ENCODE measurements at places on chromosomes 12 and 14.

GRCh38 chr14:35879151-35879648 is 53.1 kb downstream of the BRMS1L start:
- no peak for DNase-seq

GRCh38 chr14:68246074-68246785 is 426.7 kb downstream of the RAD51B start:
- no peak for DNase-seq

- no peak for DNase-seq
These were observed 469.8 kb upstream of the FLRT2 start for GRCh38 chr14:85060121-85060520.

GRCh38 chr12:19506497-19506896 is 67.2 kb downstream of the AEBP2 start:
- DNase-seq = no peak

- DNase-seq = no peak
These were observed 1494.0 kb upstream of the TMEM132C start for GRCh38 chr12:126773012-126773411.

DNA sequence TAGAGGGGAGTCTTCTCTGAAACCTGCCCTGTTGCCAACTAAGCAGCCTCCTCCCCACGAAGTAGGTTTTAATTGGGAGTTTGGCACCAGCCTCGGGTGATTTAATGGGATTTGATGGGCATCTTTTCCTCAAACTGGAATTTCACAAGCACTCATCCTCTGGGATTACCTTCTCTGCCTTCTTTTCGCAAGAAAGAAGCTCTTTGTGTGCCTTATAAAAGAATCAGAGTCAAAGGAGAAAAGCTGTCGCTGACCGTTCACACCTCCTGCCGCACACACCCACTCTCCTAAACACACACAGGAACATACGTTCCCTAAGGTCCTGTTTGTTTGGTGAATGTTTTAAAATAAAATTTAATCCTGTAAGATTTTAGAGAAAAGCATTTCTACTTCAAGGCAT is 84.0 kb downstream of the PRMT8 start:
- no peak for DNase-seq

- no peak for DNase-seq
These were observed 1.0 kb downstream of the RNF41 start for GRCh38 chr12:56220611-56221231.

DNA sequence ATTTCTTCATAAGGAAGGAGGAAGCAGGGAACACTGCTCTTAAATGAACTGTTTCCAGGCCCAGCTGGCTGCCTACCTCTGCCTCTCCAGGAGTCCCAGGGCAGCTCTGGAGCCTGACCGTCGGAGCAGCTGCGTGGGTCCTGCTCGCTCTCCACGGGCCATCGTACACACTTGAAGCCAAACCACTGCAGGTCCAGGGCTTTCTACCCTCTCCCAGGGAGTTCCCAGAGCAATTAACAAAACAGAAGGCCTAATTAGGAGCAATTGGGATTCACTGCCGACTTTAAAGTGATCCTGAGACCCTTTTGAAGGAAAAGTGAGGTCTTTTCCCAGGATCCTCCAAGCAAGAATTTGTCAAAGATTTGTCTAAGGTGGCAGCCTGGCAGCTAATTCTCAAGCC is 76.9 kb downstream of the OTX2 start:
- DNase-seq = no peak

- no peak for DNase-seq
These were observed 19.8 kb upstream of the TUBA1A start for GRCh38 chr12:49208676-49209075.

DNA sequence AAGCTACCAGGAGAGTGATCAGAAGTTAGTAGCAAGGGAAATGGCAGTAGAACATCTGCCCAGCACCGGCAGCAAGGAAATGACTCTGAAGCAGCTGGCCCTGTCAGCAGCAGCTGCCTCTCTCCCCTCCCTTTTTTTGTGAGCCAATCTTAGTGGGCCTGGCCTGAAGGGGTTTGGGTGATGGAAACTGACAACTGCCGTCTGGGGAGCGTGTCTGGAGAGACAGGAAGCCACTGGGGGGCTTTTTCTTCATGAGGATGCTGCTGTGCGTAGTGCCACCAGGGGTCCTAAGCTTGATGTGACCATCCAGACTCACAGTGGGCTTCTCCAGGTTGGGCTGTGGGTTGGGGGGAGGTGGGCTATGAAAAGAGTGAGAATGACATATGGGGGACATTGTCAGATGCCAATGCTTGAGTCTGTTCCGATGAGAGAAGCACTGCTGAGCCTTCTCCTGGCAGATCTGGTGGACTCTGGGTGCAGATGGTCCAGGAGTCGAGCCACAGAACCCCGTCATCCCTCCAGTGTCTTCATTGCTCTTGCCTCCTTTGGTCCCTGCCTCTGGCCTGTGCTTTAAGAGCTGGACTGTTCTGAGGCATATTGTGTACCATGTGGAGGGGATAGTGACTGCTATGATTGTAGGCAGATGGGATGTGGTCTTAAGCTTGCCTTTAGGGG is 87.6 kb upstream of the HIF1A start:
- no peak for DNase-seq

DNA sequence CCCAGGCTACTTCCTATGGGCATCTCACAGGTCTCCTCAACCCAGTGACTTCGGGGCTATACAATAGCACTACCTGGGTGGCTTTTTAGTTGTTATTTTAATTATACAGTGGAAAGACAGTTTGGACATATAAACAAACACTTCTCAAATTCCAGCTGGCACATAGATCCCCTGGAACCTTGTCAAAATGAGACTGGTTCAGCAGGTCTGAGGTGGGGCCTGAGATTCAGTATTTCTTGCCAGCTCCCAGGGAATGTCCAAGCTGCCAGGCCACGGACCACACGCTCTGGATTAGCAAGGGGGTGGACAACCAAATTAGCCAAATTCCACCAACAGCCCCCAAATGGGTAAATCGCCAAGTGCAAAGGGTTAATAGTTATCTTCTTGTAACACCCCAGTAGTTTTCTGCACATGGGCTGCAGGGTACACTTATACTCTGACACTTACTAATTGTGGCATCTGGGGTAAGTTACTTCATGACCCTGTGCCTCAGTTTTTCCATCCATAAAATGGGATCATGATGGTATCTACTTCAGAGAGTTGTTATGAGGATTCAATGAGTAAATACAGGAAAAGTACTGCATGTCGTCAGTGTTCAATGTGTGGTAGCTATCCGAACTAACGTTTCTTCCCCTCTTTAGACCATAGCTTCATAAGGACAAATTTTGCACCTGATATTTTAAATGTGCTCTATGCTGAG is 789.4 kb upstream of the TBX3 start:
- DNase-seq = no peak

GRCh38 chr12:126781593-126781992 is 1485.4 kb upstream of the TMEM132C start:
- no peak for DNase-seq

DNA sequence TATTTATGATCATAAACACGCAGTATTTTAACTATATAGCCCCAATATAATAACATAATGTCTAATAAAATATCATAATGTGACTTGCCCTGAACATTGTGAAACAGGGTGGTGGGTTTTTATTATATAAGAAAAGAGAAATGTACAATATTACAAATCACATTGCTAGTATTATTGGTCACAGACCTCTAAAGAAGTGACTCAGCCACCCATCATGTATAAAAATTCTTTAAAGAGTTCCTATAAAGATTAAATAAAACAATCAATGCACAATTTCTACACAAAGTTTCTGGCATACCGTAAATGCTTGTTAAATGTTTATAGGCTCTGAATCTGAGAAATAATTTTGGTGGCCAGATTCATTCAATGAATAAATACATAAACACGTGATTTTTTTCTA is 28.9 kb downstream of the ABCC9 start:
- no peak for DNase-seq

GRCh38 chr12:39294715-39295114 is 148.2 kb downstream of the KIF21A start:
- DNase-seq = no peak

- DNase-seq = no peak
These were observed 223.5 kb upstream of the CAND1 start for GRCh38 chr12:67045650-67046049.

DNA sequence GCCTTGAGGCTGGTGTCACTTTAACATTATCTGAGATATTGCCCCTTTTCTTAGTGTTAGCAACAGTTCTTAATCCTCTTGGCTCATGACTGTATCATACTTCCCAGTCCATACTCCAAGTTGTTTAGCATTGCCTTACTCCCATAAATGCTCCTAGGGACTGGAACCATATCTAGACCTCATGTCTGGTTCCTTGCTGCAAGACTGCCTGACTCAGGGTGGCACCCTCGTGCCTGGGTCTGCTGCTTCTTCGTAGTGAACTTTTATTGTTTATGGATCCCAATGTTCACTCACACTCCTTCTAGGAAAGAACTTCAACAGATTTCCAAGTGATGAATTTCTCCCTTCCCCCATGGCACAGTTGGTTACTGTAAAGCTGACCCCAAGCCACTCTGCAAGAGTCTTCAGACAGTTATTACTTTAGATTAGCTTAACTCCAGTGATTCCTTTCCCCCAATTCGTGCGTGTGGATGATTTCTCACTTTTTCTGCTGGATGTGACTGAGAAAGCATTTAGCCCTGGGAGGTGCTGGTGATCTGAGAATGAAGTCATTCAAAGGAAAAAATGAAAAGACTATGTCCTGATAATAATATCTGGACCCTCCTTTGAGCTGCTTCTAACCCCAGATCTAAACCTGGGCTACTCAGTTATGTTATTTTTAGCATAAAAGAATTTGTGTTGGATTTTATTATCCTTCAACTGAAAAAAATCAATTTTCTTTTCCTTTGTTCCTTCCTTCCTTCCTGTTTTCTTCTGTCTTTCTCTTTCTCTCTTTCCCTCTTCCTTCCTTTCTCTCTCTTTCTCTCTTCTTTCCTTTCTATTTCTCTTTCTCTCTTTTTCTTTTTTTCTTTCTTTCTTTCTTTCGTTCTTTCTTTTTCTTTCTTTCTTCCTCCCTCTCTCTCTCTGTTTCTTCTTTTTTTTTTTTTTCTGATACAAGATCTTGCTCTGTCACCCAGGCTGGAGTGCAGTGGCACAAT is 47.5 kb upstream of the PPP1R12A start:
- DNase-seq = no peak

- no peak for DNase-seq
These were observed 62.7 kb downstream of the FBXO34 start for GRCh38 chr14:55333711-55334485.

DNA sequence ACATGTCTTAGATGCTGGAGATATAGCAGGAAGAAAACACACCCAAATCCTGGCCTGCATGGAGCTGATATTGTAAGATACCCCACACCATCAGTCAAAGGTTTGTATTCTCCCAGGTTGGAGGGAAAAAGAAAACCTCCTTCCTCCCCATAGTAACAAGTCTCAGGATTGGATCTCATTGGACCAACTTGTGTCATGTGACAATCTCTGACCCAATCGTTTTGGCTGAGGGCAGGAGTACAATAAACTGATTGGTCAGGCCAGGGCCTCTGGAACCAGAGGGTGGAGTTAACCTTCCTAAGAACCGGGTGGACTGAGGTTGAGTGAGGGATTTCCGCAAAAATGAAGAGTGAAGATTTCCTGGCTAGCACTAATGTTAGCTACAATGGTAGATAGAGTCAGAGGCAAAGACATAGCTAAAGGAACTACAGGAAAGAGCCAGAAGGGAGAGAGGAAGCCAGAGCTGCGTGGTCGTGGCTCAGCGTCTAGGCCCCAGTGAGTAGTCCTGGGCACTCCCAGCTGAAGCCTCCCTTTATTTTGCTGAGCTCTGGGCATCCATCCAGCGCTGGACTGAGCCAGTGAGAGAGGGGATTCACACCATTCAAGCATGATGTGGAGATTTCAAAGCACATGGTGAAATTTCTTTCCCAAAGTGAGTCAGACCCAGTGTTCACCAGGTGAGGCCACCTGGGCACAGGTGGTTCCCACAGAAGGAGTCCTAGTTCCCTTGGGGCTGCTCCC is 219.9 kb downstream of the AACS start:
- DNase-seq = no peak

DNA sequence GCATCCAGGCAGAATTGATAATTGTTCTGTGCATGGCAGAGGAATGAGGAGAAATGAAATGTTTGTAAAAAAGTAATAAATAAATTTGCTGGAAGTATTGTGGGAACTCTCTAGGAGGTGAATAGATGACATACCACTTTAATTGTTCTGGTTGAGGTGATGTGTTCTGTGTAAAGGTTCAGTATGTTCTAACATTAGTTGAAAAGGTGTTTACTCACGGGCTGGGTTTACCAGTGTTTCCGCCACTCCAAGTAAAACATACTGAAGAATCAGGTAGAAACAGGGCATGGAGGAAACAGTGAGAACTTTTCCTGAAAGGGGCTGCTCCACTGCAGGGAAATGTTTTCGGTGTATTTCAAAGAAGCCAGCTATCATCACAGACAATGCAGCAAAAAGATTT is 53.3 kb downstream of the SLC15A5 start:
- no peak for DNase-seq

DNA sequence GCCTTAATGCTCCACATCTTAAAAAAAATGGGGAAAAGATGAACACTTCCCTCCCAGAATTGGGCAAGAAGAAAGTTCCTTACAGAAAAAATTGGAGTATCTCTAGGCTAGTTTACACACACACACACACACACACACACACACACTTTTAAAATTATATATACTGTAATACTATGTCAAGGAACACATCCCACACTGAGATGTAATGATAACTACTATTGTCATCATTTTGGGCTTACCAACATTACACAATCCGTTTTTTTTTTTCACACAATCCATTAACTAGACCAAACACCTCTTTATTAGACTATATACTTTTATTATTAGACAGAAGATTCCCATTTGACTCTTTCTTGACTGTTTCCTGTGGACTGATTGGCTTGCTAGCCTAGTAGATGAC is 2.5 kb downstream of the LTBR start:
- no peak for DNase-seq

- DNase-seq = no peak
These were observed 201.6 kb upstream of the NOS1 start for GRCh38 chr12:117563007-117563406.

GRCh38 chr14:89366864-89367778 is 49.9 kb downstream of the FOXN3 start:
- DNase-seq = no peak

DNA sequence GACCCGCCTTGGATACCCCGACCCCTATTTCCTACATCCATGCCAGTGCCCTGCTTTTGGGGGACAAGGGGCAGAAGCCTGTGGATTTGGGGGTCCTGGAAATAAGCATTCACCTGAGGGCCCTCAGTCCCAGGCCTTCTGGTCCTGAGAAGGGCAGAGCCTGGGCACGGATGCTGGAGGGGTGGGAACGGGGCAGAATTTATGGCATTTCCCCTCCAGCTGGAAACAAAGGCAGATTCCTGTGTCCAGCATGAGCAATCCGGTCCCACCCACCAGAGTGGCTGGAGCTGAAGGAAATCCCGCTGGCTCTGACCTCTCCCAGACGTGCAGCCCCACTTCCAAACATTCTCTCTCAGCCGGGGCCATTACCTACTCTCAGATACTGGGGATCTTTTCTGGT is 9.3 kb downstream of the ANKRD33 start:
- DNase-seq = no peak

Data from mesothelial cell of epicardium (in vitro differentiated cells).